ENCODE measurements at places on chromosomes 6 and 20.

- no peak for DNase-seq
These were observed 18.8 kb downstream of the ARHGAP40 start for GRCh38 chr20:38620441-38620840.

DNA sequence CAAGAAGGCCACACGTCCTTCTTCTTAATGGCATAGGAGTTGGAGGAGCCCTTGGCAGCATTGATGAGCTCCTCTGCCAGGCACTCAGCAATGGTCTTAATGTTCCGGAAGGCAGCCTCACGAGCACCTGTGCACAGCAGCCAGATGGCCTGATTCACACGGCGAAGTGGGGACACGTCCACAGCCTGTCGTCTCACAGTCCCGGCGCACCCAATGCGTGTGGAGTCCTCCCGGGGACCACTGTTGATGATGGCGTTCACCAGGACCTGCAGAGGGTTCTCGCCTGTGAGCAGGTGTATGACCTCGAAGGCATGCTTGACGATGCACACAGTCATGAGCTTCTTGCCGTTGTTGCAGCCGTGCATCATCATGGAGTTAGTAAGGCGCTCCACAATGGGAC, 4.6 kb upstream of the TSPYL4 start:
- no peak for DNase-seq

- DNase-seq = no peak
These were observed 116.9 kb downstream of the RWDD2A start for GRCh38 chr6:83310046-83310445.

DNA sequence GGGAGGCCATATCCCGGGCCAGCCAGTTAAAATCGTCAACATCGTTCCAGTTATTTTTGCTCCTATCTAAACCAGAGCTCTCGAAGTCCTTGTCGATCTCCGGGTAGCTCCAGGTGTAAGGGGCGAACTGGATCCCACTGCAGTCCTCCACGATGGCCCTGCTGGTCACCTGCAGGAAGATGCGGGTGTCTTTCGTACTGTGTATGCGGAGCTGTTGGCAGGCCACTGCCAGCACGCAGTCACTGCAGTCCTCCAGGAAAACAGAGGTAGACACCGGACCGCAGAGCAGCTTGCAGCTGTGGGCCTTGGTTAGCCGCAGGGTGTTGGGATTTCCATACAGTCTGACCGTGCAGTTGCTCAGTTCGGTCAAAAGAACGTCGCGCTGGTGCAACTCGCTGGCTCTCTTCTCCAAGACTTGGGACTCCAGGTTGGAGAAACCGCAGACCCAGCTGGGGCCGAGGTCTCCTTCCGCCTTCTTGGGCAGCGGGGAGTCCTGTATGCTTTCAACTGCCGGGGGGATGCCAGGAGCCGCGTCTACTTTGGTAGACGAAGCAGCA, 742 bp downstream of the TBCC start:
- DNase-seq = no peak

DNA sequence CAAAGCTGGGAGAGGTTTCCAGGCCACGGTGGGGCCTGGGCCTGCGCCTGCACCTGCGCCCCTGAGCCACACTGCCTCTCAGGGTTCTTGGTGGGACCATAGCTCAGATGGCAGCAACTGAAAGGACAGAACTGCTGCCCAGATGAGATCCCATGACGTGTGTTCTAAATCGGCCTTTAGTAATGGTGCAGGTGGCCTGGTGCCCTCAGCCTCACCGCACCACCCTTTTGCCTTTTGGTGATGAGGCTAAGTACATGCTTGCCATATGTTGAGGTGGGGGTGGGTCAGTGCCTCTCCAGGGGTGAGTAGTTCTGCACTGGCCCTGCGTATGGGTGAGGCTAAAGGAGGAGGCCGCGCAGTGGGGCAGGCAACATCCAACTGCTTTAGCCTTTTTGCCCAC, 7.4 kb downstream of the PSMG4 start:
- DNase-seq = no peak

DNA sequence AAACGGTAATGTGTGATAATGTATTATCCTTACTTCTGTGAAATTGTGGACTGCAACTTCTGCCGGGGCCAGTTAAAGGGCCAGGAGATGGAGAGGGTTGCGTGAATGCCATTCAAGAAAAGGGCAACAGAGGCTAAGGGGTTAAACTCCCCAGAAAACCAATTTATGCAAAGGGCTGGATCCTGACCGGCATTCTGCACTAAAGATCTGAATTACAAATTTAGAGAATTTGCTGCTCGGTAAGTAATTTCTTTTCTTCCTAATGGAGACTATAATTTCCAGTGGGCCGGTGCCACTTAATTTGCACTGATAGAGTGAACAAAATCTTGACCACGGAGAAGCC, 130.1 kb downstream of the BCAS1 start:
- DNase-seq = no peak

Data from omental fat pad (tissue), 4 donors.